ENCODE measurements at places on chromosomes 4 and X. TPM values are rescaled to one million over a fixed set of nuclear protein-coding genes. Genes with fewer than 3 reads are reported as not detected.

The YIPF7 gene
- not detected for total RNA-seq

GRCh38 chr4:72701987-72702819 lies 133.2 kb upstream of the ADAMTS3 start:
- DNase-seq = no peak

- no peak for DNase-seq
Observed at GRCh38 chr4:6405397-6405706, 67.1 kb downstream of the PPP2R2C start.

DNA sequence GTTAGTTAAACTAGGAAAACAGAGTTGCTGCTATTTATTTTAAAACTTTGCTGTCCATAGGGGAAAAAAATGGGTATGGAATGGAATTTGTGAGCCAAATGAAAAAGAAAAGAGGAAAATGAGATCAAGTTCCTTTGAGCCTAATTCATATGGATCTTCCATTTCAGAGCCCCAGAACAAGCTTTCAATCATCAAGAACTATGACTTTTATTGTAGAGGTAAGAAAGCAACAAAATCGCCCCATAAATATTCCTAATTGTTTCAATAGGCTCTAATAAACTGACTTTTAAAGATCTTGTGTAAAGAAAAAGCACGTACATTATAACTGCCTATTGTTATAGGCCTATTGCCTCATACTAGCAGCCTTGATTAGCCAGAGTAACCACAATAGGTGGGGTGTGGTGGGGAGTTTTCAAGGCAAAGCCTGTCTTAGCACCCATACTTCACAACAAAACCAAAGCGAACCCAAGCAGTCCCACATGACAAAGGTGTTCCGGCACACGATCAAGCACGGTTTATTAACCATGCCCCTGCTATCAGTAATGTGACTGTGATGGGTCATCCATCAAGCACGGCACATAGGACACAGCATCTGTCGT lies 44.4 kb downstream of the RBM47 start:
- no peak for DNase-seq

- DNase-seq = no peak
Observed at GRCh38 chr4:51865717-51866116, 22.8 kb downstream of the DCUN1D4 start.

- DNase-seq = no peak
Observed at GRCh38 chr4:114558446-114559020, 40.1 kb upstream of the UGT8 start.

GRCh38 chr4:175386776-175387507 lies 425.1 kb downstream of the GPM6A start:
- DNase-seq = no peak

- DNase-seq = no peak
Observed at GRCh38 chrX:19874391-19875049, 12.9 kb downstream of the SH3KBP1 start.

- no peak for DNase-seq
Observed at GRCh38 chrX:150032742-150033141, 94.5 kb upstream of the EOLA2 start.

- no peak for DNase-seq
Observed at GRCh38 chr4:89021684-89022083, 35.3 kb downstream of the FAM13A start.

DNA sequence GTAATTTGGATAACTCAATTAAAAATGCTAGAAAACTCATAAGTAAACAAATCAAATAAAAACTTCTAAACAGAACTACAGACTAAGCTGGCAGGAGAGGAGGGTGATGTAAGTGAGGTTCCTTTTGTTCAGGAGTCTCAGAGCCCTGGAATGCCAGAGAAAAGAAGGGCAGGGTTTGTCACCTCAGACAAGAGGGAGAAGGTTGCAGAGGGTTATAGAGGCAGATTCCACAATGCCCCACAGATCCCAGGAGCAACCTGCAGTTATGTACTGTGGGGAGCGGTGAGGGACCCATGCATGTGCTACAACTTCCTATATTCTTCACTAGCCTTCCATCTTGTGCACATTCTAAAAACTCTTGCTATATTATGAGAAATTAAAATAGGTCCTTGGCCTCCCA lies 129.7 kb downstream of the CFAP299 start:
- DNase-seq = no peak

The PABPC1L2A gene
- total RNA-seq = not detected

- no peak for DNase-seq
Observed at GRCh38 chr4:168651374-168651773, 154.5 kb downstream of the PALLD start.

DNA sequence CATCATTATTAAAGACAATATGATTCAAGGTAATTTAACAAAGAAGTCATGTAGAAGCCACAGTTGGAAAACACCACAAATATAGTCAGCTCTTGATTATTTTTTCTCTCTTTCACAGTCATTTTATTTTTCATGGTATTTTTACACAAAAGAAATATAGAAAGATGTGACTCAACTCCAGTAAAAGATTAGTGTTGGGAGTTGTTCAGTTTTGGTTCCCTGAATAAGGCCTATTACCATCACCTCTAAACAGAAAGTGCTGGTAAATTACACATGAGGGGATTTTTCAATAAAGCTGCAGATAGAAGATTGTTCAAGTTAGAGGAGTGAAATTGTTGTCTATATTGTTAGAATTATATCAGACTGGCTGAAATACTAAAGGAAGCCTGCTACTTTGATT lies 107.0 kb downstream of the DDIT4L start:
- DNase-seq = no peak

The BDH2 gene
- total RNA-seq = 55.7 TPM

DNA sequence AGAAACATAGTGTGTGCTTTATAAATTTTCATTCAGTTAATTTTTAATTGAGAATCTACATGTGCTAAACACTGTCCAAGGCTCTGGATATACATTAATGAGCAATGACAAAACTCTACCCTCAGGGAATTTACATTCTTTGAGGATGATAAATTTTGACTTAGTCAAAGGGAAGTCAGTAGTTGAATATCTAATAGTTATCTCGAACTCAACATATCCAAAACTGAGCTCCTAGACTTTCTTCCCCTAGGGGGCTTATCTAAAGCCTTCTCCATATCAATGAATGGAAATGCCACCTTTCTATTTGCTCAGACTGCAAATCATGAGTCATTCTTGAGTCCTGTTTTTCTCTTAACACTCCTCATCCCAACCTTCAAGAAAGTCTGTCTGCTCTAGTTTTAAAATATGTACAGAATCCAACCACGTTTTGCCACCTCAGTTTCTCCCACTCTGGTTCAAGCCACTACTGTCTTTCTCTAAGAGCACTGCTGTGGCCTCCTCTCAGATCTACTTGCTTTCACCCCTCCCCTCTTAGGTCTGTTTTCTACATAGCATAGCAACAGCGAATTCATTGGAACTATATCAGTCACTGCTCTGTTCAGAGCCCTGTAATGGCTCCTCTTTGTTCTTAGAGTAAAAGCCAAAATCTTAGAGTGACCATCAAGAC lies 9.5 kb downstream of the PARM1 start:
- DNase-seq = no peak
